Dermis blood vessel endothelial cell (primary cell): ENCODE measurements at places on chromosomes 7 and 10. TPM values are rescaled to one million over a fixed set of nuclear protein-coding genes. Genes with fewer than 3 reads are reported as not detected.

GRCh38 chr7:133201470-133201869, 51.4 kb upstream of the EXOC4 start:
- DNase-seq, result no peak

- no peak for DNase-seq
Observed at GRCh38 chr10:119025776-119026175, 3.7 kb upstream of the NANOS1 start.

DNA sequence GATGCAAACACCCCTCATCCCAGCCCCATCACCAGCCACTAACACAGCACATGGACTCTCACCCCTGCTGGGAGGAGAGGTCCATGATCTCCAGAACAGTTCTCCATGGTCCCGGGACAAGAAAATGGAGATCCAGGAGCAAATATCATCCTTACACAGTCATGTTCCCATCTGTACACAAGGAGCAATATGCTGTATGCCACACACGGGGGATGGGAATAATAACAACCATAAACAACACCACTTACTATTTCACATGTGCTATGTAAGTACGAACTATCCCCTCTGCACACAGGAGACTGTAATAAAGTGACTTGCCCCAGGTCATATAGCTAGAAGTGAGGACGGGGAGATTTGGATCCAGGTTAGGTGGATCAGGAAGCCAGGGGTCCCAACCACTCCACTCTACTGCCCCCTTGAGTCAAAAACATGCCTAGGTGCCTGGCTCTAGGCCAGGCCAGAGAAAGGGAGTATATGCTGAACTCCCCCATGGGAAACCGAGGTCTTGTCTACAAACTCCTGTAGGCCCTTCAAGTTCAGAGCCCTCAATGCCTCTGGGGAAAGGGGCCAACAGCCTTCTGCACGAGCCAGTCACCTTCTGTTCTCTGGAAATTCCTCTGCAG, 34.1 kb downstream of the LRRC20 start:
- DNase-seq, result peak; percentile 52

FAM13C gene
- total RNA-seq, result 6.0 and 16.7 TPM in 2 replicates

CYP2W1 gene
- not detected in 2 replicates for total RNA-seq

DNA sequence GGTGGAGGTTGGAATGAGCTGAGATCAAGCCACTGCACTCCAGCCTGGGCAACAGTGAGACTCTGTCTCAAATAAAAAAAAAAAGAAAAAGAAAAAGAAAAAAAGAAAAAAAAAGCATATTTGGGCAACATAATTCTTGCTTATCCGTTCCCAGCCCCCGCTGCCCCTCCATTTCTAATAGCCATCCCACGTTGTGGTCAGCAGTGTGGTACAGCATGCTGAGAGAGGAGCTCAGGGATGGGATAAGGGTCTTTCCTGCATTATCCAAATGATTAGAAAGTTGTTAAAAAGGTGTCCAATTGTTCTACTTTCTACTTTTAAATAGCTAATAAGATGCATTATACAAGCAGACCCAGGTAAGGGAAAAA, 104.9 kb upstream of the ZNF92 start:
- DNase-seq, result no peak

GRCh38 chr7:20228654-20229053, 11.5 kb upstream of the MACC1 start:
- no peak for DNase-seq

TEX36 gene
- total RNA-seq, result not detected in 2 replicates

ERVW-1 gene
- total RNA-seq, result not detected in 2 replicates

GRCh38 chr7:147595042-147595441, 995.5 kb upstream of the C7orf33 start:
- DNase-seq, result no peak

HOXA5 gene
- 5.6 and 6.1 TPM in 2 replicates for total RNA-seq

PLEKHS1 gene
- total RNA-seq, result not detected in 2 replicates

DNA sequence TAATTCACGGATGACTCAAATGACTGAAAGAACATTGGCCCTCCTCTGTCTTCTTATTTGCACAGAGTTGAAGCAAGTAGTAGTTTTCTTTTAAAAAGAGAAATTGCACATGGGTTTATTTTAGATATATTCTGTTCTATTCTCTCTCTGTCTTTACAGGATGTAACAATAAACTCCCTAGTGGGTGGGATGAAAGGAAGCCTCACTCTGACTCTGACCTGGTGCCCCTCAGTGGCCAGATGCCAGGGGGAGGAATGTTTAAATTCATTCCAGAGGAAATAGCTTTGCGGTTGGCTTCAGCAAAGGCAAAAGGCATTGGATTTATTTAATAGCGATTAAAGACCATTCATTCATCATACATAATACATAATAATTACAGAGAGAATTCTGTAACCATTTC, 156.4 kb upstream of the MTPN start:
- no peak for DNase-seq

DNA sequence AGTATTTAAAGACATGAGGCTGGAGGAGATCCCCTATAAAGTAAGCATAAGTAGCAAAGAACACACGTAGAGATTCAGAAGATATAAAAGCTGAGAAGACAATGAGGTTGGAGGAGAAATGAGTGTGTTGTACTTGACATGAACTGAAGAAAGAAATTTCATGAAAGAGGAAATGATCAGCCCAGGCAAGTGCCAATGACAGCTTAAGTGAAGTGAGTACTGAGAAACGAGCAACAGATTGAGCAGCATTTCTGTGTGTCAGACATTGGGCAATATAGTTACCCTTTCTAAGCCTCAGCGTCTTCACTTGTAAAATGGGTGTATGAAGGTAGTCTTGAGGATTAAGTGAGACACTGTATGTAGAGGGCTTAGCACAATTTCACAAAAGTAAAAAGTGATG, 4.8 kb upstream of the LIPA start:
- no peak for DNase-seq

GRCh38 chr7:49812534-49812933, 39.1 kb downstream of the VWC2 start:
- DNase-seq, result no peak

DNA sequence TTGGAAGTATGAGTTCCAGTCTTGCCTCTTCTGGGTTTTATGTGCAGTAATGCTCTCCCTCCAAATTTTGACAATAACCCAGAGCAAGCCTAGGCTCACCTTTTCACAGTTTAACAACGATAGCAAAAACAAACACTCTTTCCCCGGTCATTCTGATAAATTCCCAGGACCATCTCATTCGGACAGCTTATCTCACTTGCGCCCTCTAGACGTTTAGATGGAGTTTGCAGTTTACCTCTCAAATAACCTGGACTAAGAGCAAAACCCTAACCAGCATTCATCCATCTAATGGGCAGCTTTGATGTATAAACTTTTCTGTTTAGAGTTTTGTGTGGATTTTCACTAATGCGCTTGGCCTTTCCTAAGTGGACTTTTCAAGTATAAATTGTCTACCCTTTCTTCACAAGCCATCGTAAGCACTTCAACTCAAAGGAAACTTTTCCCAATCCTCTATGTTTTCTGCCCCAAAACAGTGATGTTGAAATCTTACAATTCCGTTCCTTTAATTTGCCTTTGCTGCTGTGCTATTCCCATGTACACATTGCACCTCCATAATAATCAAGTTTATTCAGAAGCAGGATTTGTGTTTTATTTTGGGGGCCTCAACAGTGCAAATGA, 114.9 kb downstream of the HDAC9 start:
- DNase-seq, result peak; percentile 59

HKDC1 gene
- total RNA-seq, result 0.23 and 0.85 TPM in 2 replicates

SH2B2 gene
- 2.5 and 4.4 TPM in 2 replicates for total RNA-seq

CCL24 gene
- not detected in 2 replicates for total RNA-seq

- DNase-seq, result no peak
Observed at GRCh38 chr7:36275735-36276284, 113.9 kb upstream of the ANLN start.

DNA sequence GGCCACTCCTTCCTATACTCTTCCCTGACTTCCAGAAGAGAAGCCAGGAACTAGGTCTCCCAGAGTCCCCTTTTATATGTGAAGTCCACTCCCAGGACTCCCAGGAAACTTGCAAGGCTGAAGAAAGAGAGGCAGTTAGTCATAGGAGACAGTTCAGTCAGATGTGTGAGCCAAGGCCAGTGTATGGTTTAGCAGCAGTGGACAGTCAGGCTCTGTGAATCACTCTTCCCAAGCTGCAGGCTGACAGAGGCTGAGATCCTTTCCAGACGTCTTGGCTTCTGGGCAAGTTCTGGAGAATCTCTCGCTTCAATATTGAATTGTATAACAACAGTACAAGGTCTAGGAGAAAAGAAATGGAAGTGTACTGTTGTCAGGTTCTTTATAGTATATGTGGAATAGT, 26.9 kb downstream of the BLVRA start:
- peak; percentile 13 for DNase-seq

DNA sequence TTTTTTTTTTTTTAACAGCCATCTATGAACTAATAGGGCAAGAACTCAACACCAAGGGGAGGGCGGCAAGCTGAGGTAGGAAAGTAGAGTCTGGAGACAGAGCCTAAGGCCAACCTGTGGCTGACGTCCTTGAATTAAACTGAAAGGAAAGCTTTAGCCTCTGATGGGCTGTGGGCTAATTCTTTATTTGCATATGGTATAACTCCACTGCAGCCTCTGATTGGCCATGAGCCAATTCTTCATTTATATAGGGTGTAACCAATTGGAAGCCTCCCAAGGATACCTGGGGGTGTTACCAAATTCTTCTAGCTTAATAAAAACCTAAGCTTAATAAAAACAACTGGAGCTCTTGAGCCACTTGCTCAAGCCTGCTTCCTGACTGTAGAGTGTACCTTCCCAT, 10.3 kb downstream of the TYW1 start:
- DNase-seq, result no peak

DNA sequence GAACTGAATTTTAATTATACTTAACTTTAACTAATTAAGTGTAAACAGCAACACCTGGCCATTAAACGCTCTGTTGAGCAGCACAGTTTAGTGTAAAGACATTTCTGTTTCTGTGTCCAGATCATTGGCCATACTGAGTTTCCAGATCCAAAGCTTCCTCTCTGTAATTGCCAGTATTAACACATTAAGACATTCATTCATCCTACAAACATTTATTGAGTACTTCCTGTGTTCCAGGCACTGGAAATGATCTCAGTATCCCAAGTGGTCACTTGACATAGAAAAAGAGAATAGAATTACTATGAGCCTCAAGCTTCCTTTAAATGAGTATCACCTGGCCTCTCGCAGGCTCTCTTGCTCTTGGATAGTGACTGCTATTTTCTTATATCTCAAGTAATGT, 618.1 kb downstream of the SORCS3 start:
- DNase-seq, result no peak

- DNase-seq, result no peak
Observed at GRCh38 chr10:69684981-69685353, 54.9 kb downstream of the FAM241B start.

GRCh38 chr10:35611750-35612149, 6.6 kb downstream of the GJD4 start:
- no peak for DNase-seq

GRCh38 chr10:123889821-123890220, 1.8 kb downstream of the CPXM2 start:
- DNase-seq, result no peak

- no peak for DNase-seq
Observed at GRCh38 chr10:117464176-117464575, 78.4 kb upstream of the EMX2 start.
